ENCODE measurements at places on chromosomes 7 and 10.

- DNase-seq: no peak
These were observed 184.5 kb upstream of the NFE2L3 start for GRCh38 chr7:25967278-25968204.

- DNase-seq: no peak
These were observed 1.1 kb upstream of the DIP2C start for GRCh38 chr10:690372-691161.

DNA sequence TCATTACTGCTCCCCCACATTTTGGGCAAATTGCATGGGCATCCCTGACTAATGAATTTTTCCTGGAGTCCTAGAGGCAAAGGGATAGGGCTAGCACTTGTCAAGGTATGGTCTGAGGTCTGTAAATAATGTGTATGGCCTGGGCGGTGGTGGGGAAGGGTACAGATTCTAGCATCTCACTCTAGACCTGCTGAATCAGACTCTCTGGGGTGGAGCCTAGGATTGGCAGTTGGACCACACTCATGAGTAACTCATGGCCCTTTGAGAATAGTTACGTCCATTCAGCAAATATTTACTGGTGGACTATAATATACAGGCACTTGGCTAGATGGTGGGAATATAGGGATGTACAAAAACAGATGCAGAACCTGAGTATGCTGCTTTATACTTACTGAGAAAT, 118.0 kb downstream of the CELF2 start:
- no peak for DNase-seq

GRCh38 chr10:86203162-86203905, 163.3 kb downstream of the GRID1 start:
- DNase-seq: peak; percentile 55

DNA sequence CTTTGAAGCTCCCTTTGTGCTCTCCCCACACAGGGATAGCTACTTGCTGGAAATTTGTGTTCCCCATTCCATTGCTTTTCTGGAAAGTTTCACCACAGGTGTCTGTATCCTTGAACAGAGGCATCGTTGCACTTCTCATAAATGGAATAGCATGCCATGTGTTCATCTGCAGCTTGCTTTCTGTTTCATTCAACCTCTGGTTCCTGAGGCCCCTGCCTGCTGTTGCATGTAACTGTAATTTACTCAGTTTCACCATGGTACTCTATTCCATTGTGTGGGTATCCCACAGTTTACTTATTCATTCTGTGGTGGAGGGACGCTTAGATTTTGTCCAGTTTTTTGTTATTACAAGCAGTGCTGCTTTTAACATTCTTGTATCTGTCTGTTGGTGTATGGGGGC, 32.0 kb downstream of the EEPD1 start:
- DNase-seq: no peak

- no peak for DNase-seq
These were observed 40.2 kb downstream of the ZNF783 start for GRCh38 chr7:149302222-149302621.

GRCh38 chr10:99551158-99551557, 18.4 kb downstream of the NKX2-3 start:
- no peak for DNase-seq

DNA sequence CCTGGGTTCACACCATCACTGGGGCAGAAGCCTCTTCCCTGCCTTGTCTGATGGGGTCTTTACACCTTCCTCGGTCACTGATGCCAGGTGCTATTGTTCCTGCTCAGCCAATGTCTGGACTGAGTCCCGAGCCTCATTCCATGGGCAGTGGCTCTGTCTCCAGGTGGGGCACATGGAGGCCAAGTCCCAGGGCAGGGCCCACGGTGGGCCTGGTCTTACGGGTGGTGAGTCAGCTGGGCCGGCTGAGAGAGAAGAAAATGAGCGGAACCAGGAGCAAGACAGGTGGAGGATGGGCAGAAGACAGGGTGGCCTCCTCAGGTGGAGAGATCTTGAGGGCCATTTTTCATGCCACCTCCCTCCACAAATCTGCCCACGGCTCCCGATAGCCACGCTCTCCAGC, 131.7 kb upstream of the FAM20C start:
- DNase-seq: no peak

DNA sequence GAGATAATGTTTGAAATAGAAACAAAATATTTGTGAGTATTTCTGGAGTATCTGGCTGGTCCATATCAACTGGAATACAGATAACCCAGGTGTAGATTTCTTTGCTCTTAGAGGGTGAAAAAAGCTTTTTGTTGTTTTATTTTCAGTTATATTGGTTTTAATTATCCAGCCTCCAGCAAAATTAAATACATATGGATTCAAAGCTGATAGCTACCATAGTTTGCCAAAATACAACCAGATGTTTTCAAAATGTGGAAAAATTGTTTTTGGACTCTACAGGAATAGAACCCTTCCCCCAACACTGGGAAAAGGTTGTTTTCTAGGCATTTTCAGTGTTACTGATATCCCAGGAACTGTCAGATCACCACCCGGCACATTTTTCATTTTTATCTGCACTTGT, 30.1 kb downstream of the LRRC17 start:
- DNase-seq: no peak

GRCh38 chr7:481219-481930, 38.3 kb downstream of the PDGFA start:
- no peak for DNase-seq

GRCh38 chr7:94050046-94050445, 45.9 kb upstream of the BET1 start:
- no peak for DNase-seq

GRCh38 chr7:8200316-8200715, 61.7 kb downstream of the ICA1 start:
- DNase-seq: no peak

GRCh38 chr7:156230576-156230975, 410.0 kb upstream of the RNF32 start:
- no peak for DNase-seq

- no peak for DNase-seq
These were observed 20.5 kb downstream of the DIP2C start for GRCh38 chr10:668786-669485.

DNA sequence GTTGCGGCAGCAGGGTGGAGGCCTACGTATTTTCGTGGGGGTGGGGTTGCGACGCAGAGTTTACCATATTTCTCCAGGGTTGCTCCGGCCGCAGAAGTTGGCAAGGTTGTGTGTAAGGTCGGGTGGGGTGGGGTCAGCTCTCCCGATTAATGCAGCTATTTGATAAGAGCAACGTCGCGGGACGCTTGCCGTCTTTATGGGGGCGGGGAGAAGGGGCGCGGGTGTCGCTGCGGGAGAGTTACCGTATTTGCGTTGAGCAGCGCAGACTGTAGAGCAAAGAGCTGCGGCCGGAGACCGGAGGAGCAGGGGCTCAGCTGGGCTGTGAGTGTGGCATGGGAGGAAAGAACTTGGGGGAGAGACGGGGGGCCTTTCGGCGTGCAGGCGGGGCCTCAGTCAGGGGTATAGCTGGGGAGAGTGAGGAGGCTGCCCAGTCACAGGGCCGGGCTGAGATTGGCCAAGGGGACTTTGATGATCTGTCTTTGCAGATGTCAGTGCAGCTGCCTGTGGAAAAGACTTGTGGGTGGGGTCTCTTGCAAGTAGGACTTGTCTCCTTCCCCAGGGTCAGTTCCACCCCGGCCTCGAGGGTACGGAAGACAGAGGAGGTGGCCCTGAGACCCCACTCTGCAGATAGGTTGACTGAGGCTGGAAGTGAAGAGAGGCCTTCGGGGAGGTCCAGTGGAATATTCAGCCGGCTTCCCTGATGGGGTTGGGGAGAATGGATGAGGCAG, 26.6 kb downstream of the ZNF775 start:
- DNase-seq: no peak

GRCh38 chr10:122343936-122344335, 30.6 kb upstream of the PLEKHA1 start:
- DNase-seq: no peak

GRCh38 chr10:102065561-102066398, 631 bp downstream of the HPS6 start:
- DNase-seq: no peak

DNA sequence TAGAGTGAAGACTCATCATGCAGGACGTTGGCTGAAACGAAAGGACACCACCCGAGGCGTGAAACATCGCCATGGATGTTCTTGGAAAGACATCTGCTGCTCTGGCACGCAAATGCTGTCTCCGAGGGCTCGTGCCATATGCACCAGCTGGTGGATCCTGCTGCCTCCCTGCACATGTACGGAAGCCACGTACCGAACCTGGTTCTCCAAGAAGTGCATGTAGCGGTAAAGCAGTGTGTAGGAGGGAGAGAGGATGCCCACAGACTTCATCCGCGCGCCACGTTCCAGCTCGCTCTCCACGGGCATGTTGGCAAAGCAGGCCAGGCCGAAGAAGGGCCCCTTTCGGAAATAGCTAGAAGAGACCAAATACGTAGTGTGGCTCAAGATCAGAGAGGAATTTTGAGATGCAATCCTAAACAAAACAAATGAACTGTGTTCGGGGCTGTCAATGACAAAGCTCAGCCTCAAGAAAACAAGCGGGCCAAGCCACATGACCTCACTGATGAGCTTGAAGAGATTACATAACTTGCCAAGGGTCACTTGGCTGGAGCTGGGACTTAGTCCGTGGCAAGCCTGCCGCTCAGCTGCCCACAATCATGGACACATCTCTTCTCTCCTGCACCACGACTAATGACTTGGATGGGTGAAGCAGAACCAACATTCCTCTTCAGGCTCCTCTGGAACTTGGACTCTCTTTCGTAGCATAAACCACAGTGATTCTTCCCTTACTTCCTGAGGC, 16.5 kb downstream of the DENND11 start:
- no peak for DNase-seq

Data from right renal pelvis (tissue), 4 donors.